Left renal cortex interstitium (tissue), 4 donors: ENCODE measurements at places on chromosomes 1 and 21.

GRCh38 chr1:70528590-70529333 is 117.7 kb downstream of the CTH start:
- DNase-seq = no peak

GRCh38 chr1:20185834-20186782 is at the start of the genes PLA2G2C and UBXN10:
Gene PLA2G2C (minus strand): TSS chr1:20186518. CDS start chr1:20177363, 9,155 bp downstream.
Gene UBXN10 (plus strand): TSS chr1:20186096. CDS start chr1:20190562, 4,466 bp downstream.
- peak; percentile 47 for DNase-seq

DNA sequence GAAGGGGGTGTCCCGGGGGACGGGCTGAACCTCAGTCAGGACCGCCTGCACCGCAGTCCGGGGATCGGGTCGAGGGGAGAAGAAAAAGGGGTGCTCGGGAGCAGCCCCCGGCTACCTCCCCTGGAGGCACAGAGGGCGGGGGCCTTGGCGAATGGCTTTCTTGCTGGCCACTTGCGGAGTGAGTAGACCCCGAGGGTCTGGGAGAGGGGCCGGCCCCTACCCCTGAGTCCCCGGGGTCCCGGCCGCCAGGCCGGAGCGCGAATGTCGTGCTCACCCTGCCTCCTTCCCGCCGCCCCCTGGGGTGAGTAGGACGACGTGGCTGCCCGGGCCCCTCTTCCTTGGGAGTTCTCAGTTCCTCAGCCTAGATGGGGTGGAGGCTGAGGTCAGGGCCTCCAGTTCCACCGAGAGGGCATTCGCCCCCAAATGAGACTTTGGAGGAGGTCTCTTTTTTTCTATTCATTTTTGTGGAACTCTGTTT is 113.0 kb downstream of the OSBPL9 start:
- DNase-seq = no peak

DNA sequence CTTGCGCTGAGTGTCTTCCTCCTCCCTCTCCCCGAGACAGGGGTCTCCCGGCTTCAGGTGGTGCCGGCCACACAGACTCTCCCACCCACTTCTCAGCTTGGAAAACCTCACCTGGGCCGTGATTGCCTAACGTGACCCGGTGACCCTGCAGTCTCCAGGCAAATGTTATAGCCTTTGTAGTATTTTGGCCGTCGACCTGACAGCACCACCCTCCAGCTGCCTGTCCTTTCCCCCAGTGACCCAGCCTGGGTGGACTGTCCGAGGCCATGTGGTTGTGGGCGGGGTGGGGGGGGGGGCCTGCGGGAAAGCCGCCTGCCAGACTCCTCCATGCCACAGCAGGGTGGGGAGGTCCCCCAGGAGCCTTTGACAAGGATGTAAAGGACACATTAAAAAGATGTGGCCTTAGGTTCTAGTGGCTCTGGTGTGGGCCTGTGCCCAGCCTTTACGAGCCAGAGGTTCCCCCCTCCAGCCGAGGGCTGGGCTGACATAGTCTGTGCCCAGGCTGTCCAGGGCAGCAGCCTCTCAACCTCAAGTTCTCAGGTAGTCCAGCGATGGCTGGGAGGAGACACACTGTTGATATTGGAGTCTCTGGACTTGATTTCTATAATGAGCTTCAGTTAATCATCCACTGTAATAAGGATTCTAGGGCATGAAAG is 8.1 kb downstream of the TOR3A start:
- DNase-seq = no peak

DNA sequence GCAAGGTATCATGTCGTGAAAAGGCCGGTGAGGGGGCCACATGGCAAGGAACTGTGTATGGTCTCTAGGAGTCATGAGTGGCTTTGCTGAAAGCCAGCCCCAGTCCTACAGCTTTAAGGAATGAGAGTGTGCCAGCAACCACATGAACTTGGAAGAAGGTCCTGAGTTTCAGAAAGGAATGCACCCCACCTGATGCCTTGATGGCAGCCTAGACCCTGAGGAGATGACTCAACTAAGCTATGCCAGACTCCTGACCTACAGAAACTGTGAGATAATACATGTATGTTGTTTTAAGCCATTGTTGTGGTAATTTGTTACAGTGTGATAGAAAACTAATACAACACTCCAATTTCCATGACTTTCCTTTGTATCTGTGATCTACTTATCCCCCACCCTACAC is 33.5 kb upstream of the AKT3 start:
- no peak for DNase-seq

- DNase-seq = no peak
Observed at GRCh38 chr1:166676981-166677380, 162.3 kb upstream of the POGK start.

DNA sequence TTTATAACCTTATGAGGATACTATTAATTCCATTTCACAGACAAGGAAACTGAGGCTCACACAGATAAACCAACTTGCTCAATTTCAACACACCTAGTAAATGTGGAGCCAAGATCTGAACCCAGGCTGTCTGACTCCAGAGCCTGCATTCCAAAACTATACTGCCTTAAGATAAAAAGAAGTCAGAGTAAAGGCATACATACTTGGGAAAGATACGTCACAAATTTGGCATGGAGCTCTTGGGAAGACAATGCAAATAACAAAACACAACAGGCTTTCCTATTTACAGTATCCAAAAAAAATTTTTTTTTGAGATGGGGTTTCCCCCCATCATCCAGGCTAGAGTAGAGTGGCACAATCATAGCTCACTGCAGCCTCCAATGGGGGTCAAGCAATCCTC is 5.9 kb downstream of the AKT3 start:
- DNase-seq = no peak

DNA sequence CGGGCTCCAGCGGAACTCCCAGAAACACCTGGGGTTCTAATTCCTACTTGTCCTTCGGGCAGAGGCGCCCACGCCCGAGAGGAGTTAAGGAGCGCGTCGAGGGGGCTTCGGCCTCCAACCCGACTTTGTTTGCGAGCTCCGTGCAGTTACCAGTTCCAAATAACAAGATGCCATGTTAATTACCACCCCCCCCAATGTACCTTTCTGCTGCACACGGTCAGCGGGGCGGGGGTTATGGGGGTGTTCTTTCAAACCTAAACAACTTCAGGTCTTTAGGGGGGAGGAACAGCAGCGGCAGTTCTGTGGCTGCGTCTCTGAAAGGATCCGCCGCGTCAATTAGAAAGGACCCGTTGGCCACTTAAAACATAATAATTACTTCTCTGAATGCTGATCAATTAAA is 114.8 kb downstream of the PRDM16 start:
- no peak for DNase-seq

DNA sequence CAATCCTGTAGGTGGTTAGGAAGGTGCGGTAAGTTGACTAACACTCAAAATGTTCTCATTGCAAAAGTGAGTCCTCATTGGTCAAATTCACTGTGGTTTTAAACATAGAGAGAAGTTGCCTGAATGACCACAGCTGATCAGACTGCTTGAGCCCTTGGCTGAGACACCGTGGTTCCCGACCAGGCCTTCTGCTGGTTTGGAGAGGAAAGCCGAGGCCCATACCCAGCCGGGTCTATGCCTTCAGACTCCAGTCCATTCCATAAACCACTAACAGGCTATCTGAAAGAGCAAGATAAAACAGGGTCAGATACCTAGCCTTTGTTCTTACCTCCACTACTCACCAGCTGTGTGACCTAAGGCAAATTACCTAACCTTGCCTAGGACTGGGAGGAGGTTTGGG is 133.9 kb downstream of the LMX1A start:
- DNase-seq = no peak

DNA sequence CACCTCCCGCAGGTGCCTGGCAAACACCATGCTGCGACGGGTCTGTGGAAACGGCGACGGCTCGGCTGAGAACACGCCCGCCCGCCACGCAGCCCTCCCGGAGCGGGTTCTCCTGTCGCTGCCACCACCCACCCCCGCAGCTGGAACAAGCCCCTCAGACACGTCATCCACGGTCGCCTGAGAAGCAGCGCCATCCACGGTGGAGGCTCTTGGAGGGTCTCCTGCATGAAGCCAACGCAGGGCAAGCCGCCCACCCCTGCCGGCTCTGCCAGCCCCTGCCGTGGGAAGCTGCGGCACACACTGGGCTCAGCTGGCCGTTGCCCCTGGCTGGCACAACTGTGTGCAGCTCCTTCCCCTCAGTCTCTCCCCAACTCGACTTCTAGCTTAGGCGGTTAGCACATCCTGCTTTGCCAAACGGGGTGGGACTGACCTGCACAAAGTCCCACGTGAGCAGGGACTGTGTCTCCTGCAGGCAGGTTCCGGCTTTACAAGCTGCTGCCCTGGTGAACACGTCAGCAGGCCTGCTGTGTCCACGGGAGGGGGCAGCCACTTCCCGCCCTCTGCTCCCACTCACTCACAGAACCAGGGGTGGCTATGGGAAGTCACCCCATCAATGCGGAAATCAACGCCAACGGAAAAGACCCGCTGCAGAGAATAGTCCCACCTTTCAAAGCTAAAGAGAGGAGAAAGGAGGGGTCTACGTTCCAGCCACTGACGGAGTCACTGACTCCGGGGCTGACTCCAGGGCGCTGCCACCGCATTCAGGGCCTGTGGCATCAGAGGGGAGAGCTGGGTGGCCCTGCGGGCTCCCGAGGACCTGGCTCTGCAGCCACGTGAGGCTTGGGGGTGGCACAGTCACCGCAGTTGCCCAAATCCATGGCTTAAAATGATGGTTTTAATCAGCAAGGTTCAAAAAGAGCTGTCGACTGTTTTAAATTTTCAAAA is 10.3 kb downstream of the POFUT2 start:
- no peak for DNase-seq

GRCh38 chr1:66757722-66758240 is 5.5 kb downstream of the DYNLT5 start:
- no peak for DNase-seq

DNA sequence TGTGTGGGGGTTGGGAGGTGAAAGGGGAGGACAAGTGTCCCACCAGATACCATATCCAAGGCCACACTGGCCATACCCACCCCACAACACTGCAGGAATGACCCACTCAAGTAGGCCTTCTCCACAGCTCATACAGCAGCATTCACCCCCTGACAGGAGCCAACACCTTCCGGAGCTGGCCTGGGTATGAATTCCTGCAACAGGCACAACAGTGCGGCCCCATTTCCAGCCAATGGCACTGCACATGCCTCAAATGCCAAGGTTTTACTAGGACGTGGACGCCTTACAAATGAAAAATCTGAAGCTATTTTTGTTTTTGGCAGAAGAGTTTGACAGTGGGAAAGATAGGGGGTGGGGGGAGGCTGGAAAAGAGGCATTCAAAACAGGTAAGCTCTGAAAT is 2.0 kb downstream of the KCND3 start:
- no peak for DNase-seq

DNA sequence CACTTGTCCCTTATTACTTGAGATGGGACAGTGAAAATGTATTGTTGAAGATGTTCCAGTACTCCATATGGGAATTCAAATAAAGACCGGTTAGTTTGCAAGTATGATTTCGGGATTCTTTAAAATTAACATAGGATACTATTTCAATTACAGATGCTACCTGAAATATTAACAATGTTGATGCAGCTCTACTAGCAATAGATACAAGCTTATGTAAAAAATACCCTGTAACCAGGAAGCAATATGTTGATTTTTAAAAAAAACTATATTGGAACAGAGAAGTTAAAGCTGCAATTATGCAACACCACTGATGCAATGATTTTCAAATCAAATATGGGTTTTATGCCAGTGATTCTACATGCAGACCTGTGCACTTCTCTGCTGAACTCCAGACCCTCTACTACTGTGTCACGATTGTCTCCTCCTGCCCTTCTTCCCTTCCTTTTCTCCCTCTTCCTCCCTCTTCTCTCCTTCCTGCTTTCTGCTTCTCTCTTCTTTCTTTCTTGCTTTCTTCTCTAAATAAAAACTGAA is 179.2 kb downstream of the ATP6V1G3 start:
- DNase-seq = no peak

DNA sequence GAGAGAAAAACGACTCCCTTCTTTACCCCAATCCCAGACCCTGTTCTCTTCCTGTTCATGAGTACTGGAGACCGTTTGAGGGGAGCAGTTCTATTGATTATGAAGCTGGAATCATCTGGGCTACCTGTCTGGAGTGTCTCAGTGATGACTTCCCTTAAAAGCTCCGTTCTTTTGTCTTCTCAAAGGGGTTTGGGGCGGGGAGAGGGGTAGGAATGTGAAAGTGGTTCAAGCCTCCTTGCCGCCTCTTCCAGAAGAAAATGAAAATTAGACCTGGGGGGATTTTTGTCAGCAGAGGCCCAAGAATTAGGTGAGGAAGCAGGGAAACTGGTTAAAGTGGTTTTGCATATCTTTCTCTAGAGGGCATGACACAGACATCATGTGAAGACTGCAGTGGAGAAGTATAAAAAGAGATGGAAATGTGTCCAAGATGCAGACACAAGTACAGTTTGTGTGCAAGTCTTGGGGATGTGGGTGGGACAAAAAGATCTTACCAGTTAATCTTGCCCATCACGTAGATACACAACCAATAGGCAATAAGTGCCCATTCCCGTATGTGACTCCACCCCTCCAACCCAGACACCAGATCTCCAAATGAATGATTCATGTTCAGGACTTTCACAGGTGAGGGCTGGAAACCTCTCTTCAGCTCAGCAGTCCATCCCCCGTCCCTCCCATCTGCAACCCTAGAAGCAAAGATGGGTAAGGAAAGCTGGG is 470 bp upstream of the MTMR11 start:
- no peak for DNase-seq
